ENCODE measurements at places on chromosomes 6 and 20. TPM values are rescaled to one million over a fixed set of nuclear protein-coding genes. Genes with fewer than 3 reads are reported as not detected.

The CFB gene
- total RNA-seq, result 1.8 TPM

The ID4 gene
- 0.10 TPM for total RNA-seq

GRCh38 chr6:132228894-132229293 lies 172.4 kb downstream of the MOXD1 start:
- DNase-seq, result peak; percentile 6

GRCh38 chr20:12838261-12838866 lies 170.4 kb upstream of the SPTLC3 start:
- no peak for DNase-seq

- no peak for DNase-seq
Observed at GRCh38 chr6:135411849-135412248, 85.7 kb downstream of the AHI1 start.

The ENPP4 gene
- 0.29 TPM for total RNA-seq

DNA sequence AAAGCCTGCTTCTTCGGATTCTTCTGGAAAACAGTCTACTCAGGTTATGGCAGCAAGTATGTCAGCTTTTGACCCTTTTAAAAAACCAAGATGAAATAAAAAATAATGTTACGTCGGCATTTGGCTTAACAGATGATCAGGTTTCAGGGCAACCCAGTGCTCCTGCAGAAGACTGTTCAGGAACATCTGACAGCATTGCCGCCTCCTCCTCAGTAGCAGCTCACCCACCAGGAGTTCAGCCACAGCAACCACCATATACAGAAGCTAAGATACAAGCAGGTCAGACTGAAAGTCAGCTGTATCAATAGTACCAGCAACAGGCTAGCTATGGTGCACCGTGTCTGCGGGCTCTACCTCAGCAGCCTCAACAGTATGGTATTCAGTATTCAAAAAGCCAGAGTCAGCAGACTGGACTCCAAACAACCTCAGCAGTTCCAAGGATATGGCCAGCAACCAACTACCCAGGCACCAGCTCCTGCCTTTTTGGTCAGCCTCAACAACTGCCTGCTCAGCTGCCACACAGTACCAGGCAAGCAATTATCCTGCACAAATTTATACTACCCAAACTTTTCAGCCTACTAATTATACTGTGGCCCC lies 51.9 kb downstream of the BTBD9 start:
- no peak for DNase-seq

GRCh38 chr6:135546680-135547418 lies 49.3 kb upstream of the AHI1 start:
- peak; percentile 5 for DNase-seq

DNA sequence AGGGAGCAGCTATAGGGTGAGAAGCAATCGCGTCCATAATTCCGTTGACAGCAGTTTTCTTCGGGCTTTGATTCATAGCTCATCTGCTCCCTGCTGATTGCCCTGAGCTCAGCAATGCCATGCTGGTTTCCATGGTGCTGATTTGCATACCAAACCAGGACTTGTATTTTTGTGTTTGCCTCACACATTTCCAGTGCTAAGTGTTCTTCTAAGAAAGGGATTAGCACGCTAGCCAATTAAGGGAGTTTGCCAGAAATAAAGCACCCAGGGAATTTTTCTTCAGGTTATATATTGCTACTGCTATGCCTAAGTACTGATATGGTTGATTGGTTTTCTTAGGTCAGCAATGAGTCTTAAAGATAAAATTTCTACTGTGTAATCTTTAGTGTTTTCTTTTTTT lies 177.6 kb downstream of the PLCB1 start:
- no peak for DNase-seq

The OPRM1 gene
- not detected for total RNA-seq

DNA sequence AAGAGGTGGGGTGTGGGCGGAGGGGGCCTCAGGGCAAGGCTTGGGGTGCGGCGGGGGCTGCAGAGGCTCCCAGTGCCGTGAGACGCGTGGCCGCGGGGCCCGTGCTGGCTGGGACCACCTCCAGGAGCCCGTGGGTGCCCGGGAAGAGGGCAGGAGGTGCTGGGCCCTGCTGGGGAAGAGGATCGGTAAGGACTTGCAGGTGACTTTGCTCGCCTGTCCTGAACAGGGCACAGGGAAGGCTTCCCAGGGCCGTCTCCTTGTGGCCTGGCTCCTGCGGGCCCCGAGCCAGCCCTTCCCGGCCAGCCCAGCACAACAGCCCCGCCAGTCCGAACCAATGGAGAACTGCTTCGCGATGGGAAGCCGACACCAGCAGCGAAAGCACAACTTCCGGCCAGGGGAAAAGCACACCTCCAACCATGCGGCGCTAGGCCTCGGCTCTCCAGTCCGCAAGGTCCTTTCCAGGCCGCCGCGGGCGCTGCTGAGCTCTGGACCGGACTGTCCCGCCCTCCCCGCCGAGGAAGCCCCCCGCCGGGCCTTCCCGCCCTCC lies 32.3 kb downstream of the IRF4 start:
- no peak for DNase-seq

- DNase-seq, result no peak
Observed at GRCh38 chr6:44563397-44563796, 175.9 kb downstream of the CDC5L start.

The TMEM200A gene
- total RNA-seq, result 30.9 TPM

The CLIC5 gene
- total RNA-seq, result 0.10 TPM

DNA sequence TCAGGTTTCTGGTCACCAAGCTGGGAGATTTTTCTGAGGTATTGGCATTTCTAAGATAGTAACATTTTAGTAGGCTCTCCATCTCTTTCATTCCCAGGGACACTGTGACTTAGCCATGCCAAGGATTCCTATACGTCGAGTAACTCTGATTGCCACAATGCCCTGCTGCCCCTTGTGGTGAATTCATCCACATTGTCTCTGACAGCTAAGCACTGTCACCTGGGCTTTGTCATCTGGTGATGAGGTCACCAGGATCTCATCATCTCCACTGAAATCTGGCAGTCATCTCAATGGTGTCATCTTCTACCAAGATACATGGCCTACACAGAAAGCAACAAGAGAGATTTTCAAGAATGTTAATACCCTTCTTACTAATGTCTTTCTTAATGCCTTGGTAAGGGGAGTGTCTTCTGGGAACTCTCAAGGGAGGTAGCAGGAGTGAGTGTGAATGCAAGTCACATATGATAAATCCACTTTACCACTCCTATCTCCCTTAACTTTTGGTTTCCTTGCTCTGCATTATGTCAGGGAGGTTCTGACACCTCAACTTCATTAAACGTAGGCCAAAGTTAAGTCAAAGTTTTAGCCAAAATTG lies 246.7 kb downstream of the CD109 start:
- DNase-seq, result peak; percentile 18

The SIRPD gene
- 0.68 TPM for total RNA-seq

DNA sequence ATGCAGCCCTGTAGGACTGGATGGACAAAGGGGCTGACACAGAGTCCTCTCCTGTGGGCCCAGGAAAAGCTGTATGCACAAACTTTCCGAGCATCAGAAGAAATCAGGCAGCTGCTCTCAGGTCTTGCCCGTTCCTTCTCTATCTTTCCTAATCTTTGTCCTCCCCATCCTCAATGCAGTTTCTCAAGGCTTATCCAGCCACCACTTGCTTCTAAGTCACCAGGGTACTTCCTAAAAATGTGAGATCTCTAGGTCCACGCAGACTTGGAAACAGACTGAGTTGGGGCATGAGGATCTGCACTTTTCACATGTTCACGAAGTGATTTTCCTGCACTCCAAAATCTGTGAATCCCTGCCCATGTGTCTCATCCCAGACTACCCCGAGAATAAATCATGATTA lies 394.5 kb upstream of the SLC35B3 start:
- no peak for DNase-seq

The KIF25 gene
- total RNA-seq, result 0.39 TPM

- no peak for DNase-seq
Observed at GRCh38 chr6:2194643-2195042, 50.8 kb downstream of the GMDS start.

GRCh38 chr6:84601366-84601765 lies 163.0 kb downstream of the TBX18 start:
- peak; percentile 79 for DNase-seq

DNA sequence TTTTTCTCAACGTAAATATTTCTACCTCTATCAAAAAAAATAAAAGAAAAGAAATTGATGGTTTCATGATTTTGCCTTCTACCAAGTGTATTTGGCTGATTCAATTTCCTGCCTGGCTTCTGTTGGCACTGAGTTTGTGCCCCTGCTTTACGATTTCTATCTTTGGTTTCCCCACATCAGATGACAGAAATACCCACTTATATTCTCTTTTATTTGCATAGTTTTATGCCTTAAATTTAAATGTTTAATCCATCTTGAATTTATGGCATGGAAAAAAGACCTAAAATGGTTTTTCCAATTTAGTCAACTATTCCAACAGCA lies 34.3 kb downstream of the RNF24 start:
- no peak for DNase-seq

GRCh38 chr20:9490631-9491030 lies 23.8 kb upstream of the LAMP5 start:
- DNase-seq, result no peak

- no peak for DNase-seq
Observed at GRCh38 chr6:43282060-43282459, 16.0 kb upstream of the SLC22A7 start.

GRCh38 chr6:10395704-10396546 lies 18.9 kb downstream of the TFAP2A start:
- peak; percentile 38 for DNase-seq

DNA sequence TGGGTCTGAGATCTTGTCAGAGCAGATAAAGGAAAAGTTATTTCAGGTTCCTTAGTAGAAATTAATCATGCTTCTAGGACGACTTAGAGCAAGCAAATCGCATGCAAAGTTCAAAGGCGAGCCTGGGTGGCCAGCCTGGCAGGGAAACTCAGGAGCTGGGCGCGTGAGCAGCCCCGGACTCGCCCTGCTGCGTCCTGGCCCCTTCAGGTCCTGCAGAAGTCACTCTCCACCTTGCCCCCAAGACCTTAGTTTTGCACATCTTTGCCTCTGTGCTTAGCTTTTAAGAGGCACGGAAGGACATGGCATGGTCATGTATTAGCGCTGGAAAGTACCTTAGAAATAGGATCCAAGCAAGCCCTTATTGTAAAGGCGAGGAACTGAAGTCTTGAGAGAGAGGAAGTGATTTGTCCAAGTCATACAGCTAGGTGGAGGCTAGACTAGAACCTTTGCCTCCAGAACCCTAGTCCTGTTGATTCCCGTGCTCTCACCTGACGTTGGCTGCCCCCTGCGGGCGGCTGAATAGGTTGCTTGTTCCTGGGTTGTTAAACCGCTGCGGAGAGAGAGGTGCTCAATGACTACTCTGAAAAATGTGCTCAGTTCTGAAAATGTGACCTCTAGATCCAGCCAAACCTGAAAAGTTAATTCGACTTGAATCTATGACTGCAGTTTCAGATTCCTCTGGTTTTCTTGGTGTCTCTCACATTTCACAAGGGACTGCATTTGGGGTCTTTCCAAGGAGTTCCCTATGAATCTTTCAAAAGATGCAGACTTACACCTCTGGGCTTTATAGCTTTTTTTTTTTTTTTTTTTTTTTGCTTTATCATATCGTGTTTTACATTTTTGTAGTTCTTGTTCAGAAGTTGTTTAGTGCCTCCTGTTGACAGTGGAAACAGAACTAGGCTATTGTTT lies 2.7 kb downstream of the MYB start:
- DNase-seq, result no peak

The RBBP9 gene
- 42.5 TPM for total RNA-seq

GRCh38 chr6:98985391-98985790 lies 37.6 kb upstream of the FBXL4 start:
- no peak for DNase-seq

- DNase-seq, result peak; percentile 39
Observed at GRCh38 chr6:169092375-169092774, 161.3 kb downstream of the THBS2 start.

The SSTR4 gene
- total RNA-seq, result not detected

DNA sequence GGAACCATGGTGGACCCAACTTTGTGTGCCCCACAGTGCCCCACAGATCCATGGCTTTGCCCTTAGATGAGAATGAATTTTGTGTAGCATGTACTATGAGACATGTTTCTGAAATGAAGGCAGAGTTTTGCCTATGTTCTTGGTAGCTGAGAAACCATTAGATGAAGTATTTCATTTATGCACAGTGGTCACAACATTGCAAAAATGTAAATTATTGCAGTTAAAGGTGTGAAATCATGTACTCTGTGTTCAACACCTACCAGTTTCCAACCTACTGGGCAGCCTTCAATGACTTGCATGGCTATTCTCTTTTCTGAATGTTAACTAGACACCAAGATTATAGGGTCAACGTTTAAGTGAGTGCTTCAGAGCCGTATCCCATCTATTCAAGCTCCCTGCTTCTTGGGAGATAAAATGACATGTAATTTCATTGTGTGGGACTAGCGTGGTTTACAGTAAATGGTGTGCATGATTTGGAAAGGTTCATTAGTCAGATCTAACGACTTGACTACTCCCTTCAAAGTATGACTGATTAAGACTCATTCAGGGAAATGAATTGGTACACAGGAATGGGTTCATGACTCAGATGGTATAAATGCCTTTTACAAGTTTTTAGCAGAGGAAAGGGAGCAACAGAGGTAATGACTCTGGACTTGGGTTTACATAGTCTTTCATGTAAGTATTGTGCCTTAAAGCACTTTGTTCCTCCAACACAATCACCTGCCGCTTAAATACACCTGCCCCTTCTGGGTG lies 106.1 kb upstream of the AKIRIN2 start:
- peak; percentile 40 for DNase-seq

- DNase-seq, result no peak
Observed at GRCh38 chr6:39199231-39199940, 29.9 kb downstream of the KCNK5 start.

DNA sequence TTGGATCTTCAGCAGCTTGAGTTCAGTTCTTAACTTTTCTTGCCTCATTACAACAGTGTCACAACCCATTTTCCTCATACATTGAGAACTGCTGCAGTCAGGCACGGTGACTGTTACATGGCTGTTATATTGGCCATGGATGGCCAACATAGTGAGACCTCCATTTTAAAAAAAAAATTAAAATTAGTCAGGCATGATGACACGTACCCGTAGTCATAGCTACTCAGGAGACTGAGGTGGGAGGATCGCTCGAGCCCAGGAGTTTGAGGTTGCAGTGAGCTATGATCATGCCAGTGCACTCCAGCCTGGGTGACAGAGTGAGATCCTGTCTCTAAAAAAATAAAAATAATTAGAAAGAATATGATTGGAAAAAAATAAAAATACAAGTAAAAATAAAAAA lies 9.9 kb upstream of the MMP24 start:
- no peak for DNase-seq

DNA sequence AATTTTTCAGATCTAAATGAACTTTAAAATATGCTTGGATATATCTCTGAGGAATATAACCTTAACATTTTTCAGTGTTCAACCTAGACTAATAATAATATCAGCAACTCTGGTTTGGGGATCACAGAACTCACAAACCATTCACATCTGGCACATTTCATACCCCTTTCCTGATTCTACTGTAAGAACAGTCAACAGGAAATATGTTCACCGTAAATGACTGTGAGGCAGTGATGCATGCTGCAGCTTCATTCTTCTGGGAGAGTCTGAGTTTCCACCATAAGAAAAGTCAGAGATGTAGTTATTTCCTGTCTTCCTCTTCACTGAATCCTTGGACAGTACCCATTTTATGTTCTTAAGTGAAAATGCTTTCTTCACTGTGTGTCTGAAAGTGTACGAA lies 134.2 kb upstream of the IFNGR1 start:
- no peak for DNase-seq
